ENCODE measurements at places on chromosomes 13 and 19. TPM values are rescaled to one million over a fixed set of nuclear protein-coding genes. Genes with fewer than 3 reads are reported as not detected.

- DNase-seq = no peak
These were observed 33.6 kb downstream of the CEBPG start for GRCh38 chr19:33407140-33407551.

The ZNF540 gene
- not detected for polyA plus RNA-seq

DNA sequence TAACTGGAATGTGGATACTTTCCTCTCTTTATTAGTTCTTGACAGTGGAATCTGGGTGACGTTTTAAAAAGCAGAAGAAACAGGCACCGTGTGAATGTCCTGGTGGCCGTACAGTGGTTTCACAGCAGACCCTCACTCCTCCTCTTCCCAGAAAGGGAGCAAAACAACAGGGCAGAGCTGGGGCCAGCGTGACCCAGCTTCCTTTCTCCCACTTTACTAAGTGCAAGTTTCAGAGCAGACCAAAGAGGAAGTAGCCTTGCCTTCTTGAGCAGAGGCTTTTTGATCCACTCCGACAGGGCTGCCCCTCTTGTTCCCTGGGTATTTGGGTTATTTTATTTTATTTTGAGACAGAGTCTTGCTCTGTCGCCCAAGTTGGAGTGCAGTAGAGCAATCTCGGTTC, 19.6 kb upstream of the C19orf33 start:
- DNase-seq = no peak

DNA sequence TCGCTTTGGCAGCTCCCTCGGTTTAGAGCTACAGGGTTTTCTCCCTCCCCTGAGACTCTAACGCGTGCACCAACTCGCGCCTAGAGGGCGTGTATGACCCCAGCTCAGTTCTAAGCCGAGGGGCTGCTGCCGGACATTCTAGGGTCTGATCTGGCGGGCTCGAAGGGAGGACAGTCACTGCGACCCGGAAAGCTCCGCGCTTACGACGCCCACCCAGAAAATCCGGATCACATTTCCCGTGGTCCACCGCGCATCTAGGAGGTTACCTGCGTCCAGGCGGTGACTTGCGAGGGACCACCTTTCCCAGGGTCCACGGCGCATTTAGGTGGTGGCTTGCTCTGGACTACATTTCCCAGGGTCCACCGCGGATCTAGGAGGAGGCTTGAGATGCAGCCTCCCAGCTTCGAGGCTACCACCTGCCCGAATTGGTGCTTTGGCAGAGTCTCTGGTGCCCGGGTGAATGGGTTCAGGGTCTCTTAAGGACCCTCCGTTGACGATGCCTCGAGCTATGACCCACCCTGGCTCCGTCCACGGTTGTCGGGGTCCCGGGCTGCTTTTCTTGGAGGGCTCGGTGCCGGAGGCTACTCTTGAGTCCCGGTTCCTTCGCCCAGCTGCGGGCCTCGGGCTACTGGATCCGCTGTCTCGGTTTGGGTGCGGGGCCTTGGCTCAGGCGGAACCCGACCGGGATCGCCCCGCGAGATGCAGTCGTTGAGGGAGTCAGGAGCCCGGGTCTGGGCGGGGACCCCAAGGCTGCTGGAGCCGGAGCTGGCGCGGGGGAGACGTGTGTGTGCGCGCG, 30.5 kb downstream of the ZNF146 start:
- peak; percentile 97 for DNase-seq

DNA sequence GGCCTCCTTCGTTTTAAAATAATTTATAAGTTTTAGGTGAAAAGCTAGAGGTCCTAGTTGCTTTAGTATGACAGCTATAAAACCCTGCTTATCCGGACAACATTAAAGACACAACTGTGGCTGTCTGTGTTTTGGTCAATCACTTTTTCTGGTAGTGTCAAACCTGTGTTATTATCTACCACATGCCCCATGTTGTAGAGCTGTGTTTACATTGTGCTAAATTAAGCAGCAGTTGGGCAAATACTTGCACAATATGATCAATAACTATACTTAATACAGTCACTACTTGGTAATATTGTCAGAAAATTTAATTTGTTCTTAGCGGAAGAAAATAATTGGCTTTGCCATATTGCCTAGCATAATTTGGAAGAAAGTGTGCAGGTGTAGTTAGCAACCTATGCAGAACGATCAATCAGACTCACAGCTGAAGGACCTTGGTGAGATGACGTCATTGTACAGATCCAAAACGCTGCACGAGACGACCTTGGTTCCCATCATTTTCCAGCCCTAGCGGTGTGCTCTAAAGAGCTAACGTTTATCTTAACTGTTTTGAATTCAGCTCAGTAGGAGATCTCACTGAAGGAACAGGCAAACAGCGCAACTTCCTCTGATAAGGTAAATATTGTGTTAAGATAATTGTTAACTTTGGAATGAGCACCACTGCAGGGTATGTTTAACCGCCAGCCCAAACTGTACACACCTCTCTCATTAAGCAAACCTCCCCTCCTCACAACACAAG, 476.6 kb downstream of the IRS2 start:
- no peak for DNase-seq

The HS6ST3 gene
- 0.52 TPM for polyA plus RNA-seq

The ZNF566 gene
- 8.5 TPM for polyA plus RNA-seq

The GJB2 gene
- polyA plus RNA-seq = not detected

The THSD1 gene
- 0.07 TPM for polyA plus RNA-seq

The HIF3A gene
- 20.4 TPM for polyA plus RNA-seq

The NKPD1 gene
- 0.09 TPM for polyA plus RNA-seq

GRCh38 chr19:17975032-17975431, 8.1 kb downstream of the KCNN1 start:
- DNase-seq = no peak

All from GM23338 (cell line).